ENCODE measurements at places on chromosomes 5 and 9.

DNA sequence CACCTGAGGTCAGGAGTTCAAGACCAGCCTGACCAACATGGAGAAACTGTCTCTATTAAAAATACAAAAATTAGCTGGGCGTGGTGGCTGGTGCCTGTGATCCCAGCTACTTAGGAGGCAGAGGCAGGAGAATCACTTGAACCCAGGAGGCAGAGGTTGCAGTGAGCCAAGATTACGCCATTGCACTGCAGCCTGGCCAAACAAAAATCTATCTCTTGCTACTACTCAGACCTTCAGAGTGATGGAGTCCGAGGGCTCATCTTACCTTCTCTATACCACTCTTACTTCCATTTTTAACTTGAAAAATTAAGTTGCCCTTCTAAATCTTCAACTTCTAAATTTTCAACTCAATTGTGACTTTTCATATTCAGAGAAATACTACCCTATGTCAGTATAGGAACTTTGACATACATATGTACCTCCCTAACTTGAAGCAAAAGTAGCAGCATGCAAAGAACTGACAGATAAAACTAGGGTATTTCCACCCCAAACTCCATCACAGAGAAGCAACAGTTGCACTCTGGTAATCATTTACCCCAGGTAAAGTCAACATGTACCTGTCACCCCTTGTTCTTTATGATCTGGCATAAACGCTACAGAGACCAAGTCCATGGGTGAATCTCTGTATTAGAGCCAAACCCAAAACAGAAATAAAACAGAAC is 11.4 kb downstream of the ZFAND5 start:
- DNase-seq: no peak

DNA sequence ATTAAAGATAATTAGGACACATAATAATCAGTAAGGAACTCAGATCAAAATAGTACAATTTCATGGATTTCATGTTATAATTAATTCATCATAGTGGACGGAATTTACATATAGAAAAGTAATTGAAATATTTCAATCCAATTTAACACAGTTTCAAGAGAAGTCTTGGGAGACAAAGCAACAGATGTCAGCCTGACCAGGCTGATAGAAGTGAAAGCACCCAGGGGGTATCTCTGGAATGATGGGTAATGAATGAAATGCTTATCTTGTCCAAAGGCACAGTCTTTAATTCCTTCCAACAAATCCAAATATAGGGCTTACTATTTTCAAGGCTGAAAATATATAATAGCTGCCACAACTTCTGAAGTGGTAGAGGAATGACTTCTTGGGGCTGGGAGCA is 629.3 kb upstream of the RGMB start:
- DNase-seq: no peak

DNA sequence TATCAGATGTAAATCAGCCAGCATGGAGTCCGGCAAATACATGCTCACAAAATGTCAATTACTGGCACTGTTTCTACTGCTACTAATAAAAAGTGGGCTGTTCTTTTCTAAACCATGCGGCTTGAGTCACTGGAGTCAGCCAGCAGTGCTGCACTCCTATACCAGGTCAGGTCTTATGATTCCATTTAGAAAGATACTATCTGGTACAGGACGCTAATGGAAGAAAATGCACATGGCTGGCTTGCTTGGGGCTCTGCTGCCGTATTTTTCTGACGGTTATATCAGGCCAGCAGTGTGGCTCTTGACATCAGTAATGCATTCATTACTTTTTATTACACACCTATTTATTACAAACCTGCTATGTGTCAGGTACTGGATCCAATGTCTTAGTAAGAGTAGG is 74.3 kb downstream of the NDFIP1 start:
- no peak for DNase-seq

- no peak for DNase-seq
Observed at GRCh38 chr5:73066466-73066865, 53.9 kb upstream of the TMEM171 start.

DNA sequence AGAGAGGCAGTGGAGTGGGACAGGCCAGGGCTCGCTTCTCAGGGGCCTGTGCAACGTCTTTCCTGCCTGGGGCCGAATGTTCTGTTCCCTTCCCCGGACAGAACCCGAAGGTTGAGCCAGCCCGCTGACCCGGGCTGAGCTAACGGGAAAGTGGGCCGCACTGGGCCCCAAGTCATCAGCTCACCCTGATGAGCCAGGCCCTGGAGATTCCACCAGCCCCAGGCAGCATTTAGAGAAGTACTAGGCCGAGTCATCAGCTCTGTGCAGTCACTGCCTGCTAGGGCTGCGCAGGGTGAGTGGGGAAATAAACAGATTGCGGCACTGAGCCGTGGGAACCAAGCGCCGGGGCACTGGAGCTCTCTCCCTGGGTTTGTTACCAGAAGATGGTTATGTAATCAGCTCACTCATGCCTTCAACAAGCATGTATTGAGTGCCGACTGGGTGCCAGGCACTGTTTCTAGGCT is 29.1 kb upstream of the DUSP1 start:
- DNase-seq: no peak

DNA sequence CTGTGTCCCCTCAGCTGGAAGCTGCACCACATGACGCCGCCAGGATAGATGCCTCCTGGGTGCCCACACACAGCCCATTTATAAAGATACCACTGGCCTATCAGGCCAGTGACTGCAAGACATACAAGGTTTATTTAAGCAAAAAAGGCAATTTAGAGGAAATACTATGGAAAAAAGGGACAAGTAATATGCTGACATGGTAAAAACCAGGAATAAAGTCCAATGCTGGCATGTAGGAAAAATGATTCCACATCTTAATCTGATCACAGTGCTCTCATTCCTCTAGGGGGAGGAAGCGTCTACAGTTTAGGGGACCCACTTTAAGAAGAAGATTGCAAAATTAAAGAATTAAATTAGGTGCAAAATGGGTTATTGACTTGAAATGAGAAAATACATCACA is 80.1 kb downstream of the ZNF354C start:
- DNase-seq: no peak

DNA sequence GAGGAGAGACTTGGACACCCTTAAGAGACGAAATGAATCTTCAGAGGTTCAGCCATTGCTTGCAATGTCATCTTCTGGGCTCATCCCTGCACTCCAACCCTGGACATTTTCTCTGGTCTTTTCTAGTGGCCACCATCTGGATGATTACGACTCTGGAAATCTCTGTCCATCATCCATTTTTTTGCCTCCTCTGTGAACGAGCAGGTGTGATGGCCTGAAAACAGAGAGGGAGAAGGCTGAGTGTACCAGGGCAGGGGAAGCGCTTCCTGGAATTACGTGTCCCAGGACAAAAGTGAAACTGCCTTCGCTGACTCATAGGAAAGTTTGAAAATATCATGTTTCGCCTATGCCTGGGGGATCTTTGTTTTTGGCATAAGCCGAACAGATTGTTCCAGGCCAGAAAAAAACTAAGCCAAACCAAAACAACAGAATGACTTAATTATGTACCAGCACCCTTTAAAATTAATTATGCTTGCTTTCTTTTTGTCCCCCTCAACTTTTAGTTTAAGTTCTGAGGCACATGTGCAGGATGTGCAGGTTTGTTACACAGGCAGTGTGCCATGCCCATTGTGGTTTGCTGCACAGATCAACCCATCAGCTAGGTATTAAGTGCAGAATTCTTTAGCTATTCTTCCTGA is 31.9 kb downstream of the ANKRD33B start:
- DNase-seq: no peak

- no peak for DNase-seq
Observed at GRCh38 chr5:173670791-173671120, 54.3 kb upstream of the BOD1 start.

GRCh38 chr5:23025629-23026233 is 172.6 kb upstream of the CDH12 start:
- no peak for DNase-seq

- DNase-seq: no peak
Observed at GRCh38 chr5:133934822-133935666, 33.4 kb downstream of the C5orf15 start.

DNA sequence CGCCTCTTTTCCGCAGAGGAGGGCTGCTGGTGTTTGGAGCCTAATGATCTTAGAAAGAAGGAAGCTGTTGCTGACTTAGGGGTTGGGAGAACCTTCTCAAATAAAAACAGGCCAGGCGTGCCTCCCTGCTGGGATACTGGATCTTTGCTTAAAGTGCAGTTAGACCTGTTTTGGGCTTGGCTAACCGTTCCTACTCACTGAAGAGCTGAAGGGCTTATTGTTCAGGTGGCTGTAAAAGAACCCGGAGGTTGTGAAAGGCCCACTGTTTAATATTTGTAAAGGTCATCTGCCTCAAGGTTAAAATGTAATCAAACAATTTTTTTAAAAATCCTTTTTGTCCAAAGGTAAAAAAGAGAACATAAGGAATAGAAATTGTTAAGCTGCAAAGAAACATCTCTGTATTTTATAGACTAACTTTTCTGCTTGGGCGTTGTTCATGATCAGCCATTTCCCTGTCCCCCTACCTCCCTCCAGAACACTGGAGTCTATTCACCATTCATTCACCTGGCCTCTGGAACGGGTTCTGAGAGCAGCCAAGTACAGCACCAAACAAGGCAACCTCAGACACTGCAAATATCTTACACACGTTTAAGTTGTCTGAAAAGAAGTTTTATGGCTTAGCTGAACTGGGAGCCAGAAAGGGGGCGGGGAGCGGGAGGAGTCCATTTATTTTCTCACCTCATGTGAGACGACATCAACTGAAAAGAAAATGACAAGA is 18.6 kb upstream of the MTMR12 start:
- no peak for DNase-seq

- no peak for DNase-seq
Observed at GRCh38 chr5:127340606-127341005, 50.0 kb downstream of the MEGF10 start.

DNA sequence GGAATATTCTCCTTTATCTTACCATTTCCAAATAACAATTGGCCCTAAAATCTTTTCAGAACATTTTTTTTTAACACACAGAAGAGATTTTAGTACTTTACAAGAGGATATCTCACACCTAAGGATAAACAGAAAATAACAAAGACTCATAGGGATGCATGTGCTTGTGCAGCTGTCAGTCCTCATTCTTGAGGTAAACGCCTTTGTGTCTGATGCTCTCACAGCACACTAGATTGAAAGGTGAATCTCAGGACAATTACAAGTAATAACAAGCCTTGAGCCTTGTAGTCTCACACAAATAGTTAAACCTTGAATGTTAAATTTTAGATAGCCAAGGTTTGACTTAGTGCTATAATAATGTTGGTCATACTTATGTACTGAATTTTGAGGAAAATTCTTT is 439.2 kb downstream of the PTPRD start:
- no peak for DNase-seq
